ENCODE measurements at places on chromosomes 12 and 14.

GRCh38 chr14:79587875-79588274 lies 623.4 kb downstream of the DIO2 start:
- DNase-seq: peak; percentile 7

- DNase-seq: no peak
These were observed 345 bp downstream of the ASPG start for GRCh38 chr14:104085889-104086201.

DNA sequence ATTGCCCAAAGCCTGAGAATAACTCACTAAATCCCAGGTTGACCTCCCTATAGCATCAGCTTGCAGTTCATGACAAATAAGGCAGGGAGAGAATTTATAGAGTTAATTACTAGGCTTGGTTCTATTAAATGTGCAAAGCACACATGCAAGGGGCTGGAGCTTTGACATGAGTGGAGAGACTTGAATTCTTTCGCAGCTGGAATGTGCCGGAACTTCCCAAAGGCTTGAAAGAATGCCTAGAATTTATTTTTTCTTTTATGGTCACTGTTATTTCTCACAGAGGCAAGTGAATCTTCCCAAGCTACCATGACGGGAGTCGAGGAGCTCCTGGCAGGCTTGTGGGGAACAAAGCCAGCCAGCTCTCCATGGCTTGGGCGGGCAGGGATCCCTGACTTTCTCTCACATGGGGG lies 95.5 kb upstream of the USP44 start:
- DNase-seq: no peak

DNA sequence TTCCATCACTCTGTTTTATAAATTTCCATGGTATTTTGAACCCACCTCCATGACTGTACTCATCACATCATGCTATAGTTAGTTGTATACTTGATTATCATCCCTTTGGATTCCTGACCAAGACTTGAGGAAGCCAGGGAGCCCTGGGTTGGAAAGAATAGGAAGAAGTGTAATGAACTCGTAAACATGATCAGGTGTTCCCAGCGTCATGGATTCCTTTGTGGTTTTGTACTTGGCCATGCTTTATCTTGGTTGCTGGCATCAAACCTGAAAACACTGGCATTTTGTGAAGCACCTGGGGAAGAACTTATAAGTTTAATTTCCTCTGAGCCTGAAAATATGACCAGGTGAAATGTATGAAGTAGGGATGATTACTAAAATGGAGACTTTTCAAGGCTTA lies 76.4 kb downstream of the CHST11 start:
- no peak for DNase-seq

GRCh38 chr12:90226211-90226610 lies 517.6 kb upstream of the ATP2B1 start:
- no peak for DNase-seq

- DNase-seq: peak; percentile 85
These were observed 19.1 kb upstream of the ARMH4 start for GRCh38 chr14:58171090-58171489.

- DNase-seq: no peak
These were observed at the start of gene ANKRD33 for GRCh38 chr12:51887476-51888315. TSS of gene ANKRD33 (plus strand) at chr12:51888103. CDS start at chr12:51888187, 84 bp downstream.

- DNase-seq: no peak
These were observed 1136.7 kb downstream of the TMEM121 start for GRCh38 chr14:106662936-106663550.

GRCh38 chr14:67263499-67264149 lies 22.4 kb downstream of the PALS1 start:
- DNase-seq: no peak

DNA sequence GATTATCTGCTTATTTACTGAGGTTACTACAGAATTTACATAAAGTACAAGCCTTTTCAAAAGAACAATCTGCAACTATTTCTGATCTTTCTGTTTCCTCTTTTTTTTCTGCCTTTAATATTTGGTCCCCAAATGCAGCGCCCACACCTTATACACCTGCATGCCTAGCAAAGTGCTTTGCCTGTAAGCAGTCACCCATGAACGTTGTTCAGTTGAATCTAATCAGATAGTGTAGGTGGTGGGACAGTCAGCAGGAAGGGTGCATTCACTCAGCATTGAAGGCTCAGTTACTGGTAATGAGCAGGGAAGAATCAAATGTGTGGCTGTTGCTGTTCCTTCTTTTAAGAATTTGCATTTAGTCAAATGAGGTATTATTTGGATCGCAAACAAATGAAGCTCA lies 108.4 kb downstream of the GPR135 start:
- DNase-seq: peak; percentile 46

- DNase-seq: no peak
These were observed 503.0 kb upstream of the LMO3 start for GRCh38 chr12:17108877-17109541.

- no peak for DNase-seq
These were observed 98.9 kb downstream of the BTG1 start for GRCh38 chr12:92046557-92047392.

DNA sequence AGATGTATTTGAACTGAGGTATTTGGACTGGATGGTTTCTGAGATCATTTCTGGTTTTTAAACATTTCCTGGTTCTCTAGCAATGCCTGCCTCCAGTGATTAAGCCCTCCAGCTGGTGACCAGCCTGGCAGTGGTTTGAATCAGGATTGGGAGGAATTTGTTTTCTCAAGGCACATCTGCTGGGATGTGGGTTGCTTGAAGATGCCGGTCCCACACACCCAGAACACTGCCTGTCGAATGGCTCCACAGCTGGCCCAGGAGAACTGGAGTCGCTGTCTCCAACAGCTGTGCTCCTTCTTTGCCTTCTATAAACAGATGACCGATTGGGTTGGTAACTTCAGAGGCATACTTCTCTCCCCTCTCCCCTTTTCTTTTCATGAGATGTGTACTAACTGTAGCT lies 258.0 kb upstream of the DDHD1 start:
- DNase-seq: no peak

DNA sequence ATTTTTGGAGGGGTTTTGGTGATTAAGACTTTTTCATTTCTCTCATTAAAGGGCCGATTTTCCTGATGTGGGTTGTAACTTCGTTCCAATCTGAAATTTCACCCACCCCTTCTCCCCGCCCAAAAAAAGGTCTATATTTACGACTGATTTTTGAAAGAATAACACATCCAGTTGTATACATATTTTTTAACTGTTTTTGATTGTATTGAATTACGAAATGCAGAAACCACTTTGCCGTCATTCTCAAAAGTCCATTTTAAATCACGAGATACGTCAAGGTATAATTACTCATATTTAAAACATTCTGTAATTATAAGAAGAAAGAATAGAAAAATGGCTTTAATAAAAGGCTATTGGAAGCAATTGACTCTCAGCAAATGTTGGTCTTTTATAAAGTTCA lies 520.7 kb downstream of the MED13L start:
- DNase-seq: no peak

GRCh38 chr14:20807304-20808161 lies 4.9 kb upstream of the RNASE1 start:
- DNase-seq: no peak

- DNase-seq: peak; percentile 70
These were observed 1.0 kb upstream of the SAMD4A start for GRCh38 chr14:54565785-54566409.

DNA sequence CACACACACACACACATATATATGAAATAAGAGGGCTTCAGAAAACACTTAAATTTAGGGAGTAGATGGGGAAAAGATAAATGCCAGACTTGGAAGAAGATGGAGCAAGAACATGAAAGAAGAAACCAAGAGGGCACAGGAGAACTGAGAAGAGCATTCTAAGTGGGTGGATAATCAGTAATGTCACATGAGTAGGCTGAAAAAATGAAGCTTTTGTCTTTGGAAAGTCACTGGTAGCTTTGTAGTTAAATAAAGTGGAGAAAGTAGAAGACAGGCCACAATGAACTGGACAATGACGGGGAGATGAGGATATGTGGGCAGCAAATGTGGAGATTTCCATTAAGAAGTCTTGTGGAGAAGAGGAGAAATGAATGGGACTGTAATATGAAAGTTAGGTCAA lies 2.2 kb upstream of the ZC2HC1C start:
- DNase-seq: no peak

GRCh38 chr12:666766-667308 lies 3.6 kb upstream of the NINJ2 start:
- DNase-seq: peak; percentile 87

DNA sequence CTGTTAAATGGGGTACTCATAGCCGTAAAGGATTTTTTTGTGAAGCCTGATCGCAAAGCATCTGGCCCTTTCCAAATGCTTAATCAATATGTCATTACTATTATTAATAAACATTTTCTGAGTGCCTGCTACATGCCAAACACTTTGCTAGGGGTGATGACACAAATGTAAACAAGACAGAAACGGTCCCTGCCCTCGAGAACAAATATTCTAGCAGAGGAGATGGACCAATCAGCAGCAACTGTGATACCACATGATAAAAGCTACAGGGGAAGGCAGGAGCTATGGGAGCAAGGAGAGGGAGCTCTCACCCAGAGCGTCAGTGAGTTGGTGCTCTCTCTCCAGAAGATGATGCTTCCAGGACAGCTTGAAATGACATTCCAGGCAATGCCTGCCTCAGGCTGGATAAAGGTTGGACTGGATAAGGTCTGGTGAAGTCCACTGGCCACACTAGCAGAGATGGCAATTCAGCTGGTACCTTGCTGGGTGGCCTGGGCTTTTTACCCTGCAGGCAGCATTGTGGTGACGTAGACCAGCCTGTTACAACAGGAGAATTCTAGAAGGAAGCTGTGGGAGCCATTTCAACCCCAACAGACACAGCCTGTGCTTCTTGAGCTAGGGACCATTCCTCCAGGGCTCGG lies 41.1 kb downstream of the ERH start:
- no peak for DNase-seq

DNA sequence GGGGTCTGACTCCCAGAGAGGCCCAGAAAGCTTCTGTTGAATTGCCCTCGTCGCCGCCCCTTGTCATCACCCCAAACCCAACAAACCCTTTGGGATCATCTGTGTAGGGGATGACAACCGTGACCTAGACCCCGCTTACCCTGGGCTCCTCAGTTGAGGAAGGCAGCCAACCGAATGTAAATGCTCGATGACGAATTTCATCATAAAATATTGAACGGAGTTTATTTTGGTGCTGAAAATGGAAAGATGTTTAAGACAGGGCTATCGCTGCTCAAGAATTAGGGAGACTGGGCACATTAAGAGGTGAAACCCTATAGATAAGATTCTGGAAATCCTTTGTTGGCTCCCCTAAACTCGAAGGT lies 512 bp downstream of the ACTR10 start:
- DNase-seq: no peak

DNA sequence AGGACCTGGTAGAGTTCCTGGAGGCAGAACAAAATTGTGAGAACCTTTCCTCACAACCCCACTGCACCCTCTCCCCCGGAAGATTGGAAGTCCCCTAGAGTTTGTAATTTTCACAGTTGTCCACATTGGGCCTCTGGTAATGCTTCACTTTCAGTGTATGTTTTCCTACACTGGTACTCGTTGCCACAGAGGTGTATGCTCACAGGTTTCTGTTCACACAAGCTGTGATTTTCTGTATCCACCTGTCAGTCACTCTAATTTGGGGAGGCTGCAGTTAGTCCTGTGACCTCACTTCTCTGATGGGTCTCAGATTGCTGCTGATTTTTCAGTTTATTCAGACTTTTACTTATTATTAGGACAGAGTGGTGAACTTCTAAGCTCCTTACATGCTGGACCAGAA lies 66.4 kb upstream of the BMP4 start:
- DNase-seq: peak; percentile 86

GRCh38 chr14:93008381-93008780 lies 85.4 kb downstream of the CHGA start:
- DNase-seq: no peak

DNA sequence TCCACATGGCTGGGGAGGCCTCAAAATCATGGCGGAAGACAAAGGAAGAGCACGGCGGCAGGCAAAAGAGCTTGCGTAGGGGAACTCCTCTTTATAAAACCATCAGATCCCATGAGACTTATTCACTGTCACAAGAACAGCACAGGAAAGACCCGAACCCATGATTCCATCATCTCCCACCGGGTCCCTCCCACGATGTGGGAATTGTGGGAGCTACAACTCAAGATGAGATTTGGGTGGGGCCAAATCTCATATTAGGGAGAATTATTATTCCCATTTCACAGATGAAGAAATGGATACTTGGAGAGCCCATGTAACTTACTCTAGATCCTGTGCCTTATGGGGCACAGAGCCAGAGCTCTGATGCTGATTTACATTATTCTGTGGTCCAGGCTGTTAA lies 322.6 kb downstream of the PCNX1 start:
- no peak for DNase-seq

DNA sequence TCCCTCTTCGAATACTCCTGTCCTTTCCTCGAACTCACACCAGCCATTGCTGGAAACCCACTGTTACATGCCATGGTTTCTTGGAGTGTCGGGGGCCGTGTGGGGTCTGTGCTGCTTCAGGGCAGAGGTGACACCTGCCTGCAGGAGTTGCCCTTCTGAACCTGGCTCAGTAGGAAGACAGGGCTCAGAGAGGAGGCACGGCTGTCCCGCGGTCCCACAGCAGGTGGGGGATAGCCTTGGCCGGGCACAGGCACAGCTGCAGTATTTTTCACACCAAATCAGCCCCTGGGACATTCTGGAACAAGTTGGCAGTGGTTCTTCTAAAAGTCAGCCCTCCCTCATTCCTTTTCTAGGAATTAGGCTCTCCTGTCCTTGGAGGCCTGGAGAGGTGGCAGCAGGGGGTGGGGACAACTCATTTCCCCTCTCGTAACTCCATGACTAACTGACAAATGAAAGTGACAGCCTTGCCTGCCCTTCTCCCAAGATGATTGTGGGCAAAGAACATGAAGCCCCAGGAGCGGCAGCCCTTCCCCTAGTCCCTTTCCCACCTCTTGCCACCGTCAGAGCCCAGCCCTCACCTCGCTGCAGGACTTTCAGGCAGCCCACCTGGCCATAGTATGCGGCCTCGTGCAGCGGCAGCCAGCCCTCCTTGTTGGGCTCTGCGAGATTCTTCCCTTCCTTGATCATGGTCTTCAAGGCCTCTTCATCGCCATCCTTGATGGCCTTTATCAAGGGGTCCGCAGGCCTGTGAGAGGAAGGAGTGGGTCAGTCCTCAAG lies 22.4 kb downstream of the ASB2 start:
- DNase-seq: no peak

GRCh38 chr12:61563665-61564450 lies 696.3 kb upstream of the USP15 start:
- no peak for DNase-seq

- DNase-seq: no peak
These were observed 5.2 kb downstream of the DHRS2 start for GRCh38 chr14:23641180-23641914.

GRCh38 chr12:30630076-30630978 lies 65.3 kb downstream of the IPO8 start:
- DNase-seq: no peak

DNA sequence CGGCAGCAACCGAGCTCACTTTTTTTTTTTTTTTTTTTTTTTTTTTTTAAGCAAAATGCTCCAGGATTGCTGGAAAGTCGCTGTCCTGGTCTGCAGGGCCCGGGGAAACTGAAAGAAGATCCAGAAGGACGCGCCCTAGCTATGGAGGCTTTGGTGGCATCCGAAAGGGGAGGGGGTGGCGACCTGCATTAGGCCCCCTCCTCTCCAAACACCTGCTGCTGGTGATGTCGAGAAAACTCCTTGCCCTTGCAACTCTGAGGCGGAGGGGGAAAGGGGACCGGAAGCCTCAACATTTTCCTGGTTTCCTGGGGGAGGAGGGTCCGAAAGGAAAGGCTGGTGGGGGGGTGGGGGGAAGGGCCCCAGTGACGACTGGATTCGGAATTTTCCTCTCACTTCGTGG lies 421.1 kb downstream of the VRK1 start:
- DNase-seq: no peak

- no peak for DNase-seq
These were observed 44.1 kb downstream of the FOS start for GRCh38 chr14:75322746-75323145.

Measured in GM12865 (cell line).